ENCODE measurements at places on chromosomes 4 and X. TPM values are rescaled to one million over a fixed set of nuclear protein-coding genes. Genes with fewer than 3 reads are reported as not detected.
A peak's percentile ranks its signal among the peaks of the same experiment; 100 is the strongest.

- DNase-seq: no peak
These were observed 158.3 kb downstream of the LDB2 start for GRCh38 chr4:16739997-16740624.

Gene SCRG1
- total RNA-seq: not detected

- DNase-seq: no peak
These were observed 103.9 kb downstream of the STIM2 start for GRCh38 chr4:26964512-26964911.

DNA sequence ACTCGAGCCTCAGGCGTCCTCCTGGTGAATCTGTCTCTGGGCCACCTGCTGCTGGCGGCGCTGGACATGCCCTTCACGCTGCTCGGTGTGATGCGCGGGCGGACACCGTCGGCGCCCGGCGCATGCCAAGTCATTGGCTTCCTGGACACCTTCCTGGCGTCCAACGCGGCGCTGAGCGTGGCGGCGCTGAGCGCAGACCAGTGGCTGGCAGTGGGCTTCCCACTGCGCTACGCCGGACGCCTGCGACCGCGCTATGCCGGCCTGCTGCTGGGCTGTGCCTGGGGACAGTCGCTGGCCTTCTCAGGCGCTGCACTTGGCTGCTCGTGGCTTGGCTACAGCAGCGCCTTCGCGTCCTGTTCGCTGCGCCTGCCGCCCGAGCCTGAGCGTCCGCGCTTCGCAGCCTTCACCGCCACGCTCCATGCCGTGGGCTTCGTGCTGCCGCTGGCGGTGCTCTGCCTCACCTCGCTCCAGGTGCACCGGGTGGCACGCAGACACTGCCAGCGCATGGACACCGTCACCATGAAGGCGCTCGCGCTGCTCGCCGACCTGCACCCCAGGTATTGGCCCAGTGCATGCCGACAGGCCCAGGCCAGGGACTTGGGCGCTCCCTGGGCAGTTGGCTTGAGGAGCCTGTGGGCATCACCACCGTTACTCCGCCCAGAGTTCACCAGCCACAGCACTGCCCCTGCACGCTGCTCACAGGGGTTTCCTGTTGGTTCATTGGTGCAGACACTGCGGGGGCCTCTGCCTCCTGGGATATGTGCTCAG is 1.1 kb downstream of the GPR78 start:
- DNase-seq: no peak

GRCh38 chr4:1663549-1663948 is 20.6 kb downstream of the FAM53A start:
- no peak for DNase-seq

DNA sequence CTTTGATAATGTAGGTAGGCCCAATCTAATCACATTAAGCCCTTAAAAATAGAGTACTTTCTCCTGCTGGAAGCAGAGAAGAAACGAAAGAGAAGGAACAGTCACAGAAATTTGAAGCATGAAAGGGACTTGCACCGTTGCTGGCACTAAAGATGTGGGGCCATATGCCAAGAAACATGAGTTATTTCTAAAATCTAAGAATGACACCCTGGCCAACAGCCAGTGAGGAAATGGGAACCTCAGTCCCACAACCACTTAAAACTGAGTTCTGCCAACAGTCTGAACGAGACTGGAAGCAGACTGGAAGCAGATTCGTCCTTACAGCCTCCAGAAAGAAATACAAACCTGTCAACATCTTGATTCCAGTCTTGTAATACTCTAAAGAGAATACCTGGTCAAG is 70.1 kb downstream of the CENPC start:
- DNase-seq: no peak

GRCh38 chr4:160182727-160183126 is 1079.8 kb downstream of the RAPGEF2 start:
- no peak for DNase-seq

GRCh38 chr4:109648266-109648996 is 54.8 kb downstream of the CASP6 start:
- DNase-seq: peak; percentile 86

- no peak for DNase-seq
These were observed 63.5 kb downstream of the SHROOM3 start for GRCh38 chr4:76498550-76498949.

GRCh38 chr4:165532976-165533375 is 154.2 kb downstream of the CPE start:
- no peak for DNase-seq

DNA sequence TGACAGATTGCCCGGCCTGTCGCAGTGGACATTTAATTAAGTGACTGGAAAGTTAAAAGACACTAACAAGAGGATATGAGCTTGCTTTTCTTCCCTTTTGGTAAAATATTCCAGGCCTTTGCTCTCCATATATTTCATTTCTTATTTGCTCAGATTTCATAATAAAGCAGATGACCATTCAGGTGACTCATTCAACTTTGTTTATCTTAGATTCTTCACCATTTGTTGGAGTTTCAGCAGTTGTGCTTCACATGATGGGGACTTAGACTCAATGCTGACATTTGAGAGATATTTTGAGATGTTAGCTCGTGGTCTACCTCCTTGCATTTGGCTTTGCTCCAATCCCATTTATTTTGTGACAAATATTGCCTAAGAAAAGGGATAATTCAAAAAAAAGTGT is 312.2 kb downstream of the ARHGAP24 start:
- DNase-seq: no peak

GRCh38 chr4:76589402-76589801 is 154.4 kb downstream of the SHROOM3 start:
- DNase-seq: no peak

DNA sequence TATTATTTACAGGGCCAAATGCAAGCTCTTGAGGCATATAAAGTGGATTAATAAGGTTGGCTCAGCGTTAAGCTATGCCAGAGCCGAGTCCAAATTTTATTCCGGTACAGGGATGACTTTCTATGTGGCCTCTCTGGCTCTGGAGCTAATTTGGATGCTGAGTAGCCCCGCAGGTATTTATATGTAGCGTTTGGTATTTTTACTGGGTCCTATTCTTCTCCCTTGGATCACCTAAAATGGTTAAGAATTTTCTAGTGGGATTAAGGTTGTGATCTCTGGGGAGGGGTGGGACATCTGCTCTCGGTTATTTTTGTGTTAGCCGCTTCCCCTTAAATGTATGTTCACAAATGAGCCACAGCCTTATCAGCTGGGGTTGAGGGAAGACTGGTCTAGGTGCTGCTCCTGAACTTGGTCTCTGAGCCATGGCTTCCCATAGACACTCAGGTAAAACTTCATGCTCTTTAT is 49.4 kb downstream of the FHL1 start:
- no peak for DNase-seq

DNA sequence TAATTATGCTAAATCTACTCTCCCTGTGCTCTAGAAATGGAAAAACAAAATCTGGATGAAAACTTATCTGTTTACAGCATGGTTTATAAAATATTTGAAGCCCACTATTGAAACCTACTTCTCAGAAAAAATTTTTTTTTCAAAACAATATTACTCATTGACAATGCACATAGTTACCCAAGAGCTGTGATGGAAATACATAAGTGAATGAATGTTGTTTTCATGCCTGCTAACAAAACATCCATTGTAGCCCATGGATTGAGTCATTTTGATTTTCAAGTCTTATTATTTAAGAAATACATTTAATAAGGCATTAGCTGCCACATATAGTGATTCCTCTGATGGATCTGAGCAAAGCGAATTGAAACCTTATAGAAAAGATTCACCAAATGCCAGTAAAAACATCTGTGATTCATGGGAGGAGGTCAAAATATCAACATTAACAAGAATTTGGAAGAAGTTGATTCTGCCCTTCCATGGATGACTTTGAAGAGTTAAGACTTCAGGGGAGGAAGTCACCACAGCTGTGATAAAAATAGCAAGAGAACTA is 144.7 kb upstream of the HHIP start:
- no peak for DNase-seq

GRCh38 chrX:20596856-20597255 is 330.1 kb upstream of the RPS6KA3 start:
- DNase-seq: no peak

DNA sequence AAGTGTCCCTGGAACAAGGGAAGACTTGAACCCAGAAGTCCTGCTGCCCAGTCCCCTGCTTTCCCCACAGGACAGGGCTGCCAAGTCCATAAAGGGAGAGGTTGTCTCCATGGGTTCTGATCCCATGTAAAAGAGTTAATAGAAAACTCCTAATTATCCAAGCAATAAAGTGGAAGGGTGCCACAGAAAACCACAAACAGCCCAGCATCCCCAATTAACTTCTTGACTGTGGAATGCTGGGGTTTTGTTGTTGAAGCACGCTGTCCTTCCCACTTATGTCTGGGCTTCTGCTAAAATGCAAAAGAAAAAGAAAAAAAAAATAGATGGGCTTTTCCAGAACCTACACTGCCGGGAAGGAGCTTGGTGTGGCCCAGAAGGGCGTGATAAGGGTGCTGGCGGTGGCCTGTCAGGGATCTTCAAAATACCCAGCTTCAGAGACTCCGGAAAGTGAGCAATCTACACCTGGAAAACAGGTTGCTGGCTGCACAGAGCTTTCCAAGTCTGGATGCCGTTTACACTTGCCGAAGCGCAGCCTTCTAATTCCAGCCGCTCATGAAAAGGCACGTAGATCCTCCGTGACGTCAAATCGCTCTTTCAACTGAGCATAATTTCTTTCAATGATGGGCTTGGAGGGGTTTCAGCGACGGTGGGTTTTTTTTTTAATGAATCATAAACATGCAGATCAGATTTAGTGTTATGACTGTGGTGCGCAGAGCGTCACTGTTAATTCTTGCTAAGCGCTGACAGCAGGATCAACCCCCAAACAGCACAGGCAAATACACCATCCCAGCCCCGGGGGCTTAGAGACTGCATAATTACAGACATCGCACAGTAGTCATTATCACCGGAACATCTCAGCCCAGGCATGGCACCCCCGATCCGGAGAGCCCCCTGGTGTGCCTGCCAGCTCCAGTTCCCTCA is 197.6 kb downstream of the BCOR start:
- DNase-seq: no peak

DNA sequence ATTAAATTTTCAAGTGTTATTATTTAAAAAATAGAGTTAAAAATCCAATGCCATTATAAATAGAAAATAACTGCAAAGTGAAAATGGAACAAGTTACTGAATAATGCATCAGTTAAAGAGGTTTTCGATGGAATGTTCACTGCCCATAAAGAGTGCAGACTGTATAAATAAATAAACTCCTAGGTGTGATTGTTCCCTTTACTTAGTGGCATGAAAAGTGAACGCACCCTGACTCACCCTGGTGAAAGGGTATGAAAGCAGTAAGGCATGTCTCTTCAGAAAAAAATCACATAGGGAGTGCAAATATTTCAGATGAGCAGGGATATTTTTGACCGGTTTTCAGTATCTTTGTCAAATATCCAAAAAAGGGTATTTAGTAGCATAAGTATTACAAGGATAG is 387.8 kb downstream of the DCAF12L2 start:
- no peak for DNase-seq

Gene ZNF827
- total RNA-seq: 6.0 TPM

GRCh38 chr4:10013722-10014121 is 7.6 kb downstream of the SLC2A9 start:
- DNase-seq: peak; percentile 41

Gene F8
- 0.89 TPM for total RNA-seq

- no peak for DNase-seq
These were observed 1083.5 kb upstream of the GRID2 start for GRCh38 chr4:91220315-91220714.
